ENCODE measurements at places on chromosomes 13 and 19.

DNA sequence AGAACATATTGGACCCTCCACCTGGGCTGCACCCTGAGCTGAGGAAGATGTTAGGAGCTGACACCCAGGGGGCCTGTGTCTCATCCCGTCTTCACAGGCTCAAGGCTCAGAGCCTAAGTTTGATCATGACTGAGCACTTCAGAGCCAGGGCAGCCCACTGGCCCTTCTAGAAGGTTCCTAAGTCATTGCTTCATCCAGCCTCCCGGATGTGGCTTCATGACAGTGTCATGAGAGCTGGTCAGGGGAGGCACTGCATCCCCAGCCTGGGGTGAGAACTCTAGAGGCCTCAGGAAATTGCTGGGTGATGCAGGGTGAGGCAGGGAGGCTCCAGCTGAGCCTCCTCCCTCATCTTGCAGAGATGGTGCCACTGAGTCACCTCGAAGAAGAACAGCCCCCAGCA lies 24.9 kb upstream of the PIK3R2 start:
- DNase-seq: peak; percentile 55

GRCh38 chr13:77298426-77298825 lies 28.5 kb downstream of the MYCBP2 start:
- peak; percentile 87 for DNase-seq

- DNase-seq: peak; percentile 18
These were observed 738.5 kb downstream of the DIAPH3 start for GRCh38 chr13:59425211-59425741.

- DNase-seq: peak; percentile 39
These were observed 23.6 kb upstream of the TTYH1 start for GRCh38 chr19:54391589-54392061.

DNA sequence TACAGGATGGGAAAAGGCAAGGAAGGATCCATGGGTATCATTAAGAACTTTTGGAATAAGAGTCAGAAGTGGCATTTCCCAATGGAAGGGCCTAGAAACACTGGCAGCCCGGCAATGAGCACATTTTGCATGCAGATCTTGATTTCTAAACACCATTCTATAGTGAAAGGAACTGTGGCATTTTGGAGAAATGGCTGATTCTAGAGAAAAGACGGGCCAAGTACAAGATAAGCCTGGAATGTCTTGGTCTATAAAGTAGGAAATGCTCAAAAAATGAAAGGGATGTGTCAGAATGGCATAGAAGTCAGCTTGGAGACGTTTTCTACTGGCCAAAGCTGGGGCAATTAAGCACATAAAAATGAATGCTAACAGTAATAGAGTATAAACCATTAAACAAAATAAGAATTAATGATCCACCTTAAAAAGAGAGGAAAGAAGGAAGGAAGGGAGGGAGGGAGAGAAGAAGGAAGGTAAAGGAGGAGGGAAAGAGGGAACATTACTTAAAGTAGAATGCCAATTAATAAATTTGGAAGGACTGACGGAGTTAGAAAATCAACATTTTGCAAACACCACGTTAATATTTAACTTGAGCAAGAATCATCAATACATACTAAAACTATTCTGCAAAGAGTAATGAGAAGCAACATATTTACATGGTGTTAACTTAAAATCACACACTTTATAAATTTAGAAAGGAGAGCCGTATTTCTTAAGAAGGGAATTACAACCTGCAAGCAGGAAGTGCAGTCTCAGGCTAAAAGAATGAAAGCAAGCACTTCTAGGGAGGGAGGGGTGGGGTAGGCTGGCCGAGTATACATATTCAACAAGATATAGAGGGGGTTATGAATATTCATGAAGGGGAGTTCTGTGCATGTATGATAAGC lies 78.9 kb downstream of the ANKRD10 start:
- DNase-seq: no peak

- DNase-seq: no peak
These were observed 108.6 kb downstream of the AKAP11 start for GRCh38 chr13:42380420-42381164.

DNA sequence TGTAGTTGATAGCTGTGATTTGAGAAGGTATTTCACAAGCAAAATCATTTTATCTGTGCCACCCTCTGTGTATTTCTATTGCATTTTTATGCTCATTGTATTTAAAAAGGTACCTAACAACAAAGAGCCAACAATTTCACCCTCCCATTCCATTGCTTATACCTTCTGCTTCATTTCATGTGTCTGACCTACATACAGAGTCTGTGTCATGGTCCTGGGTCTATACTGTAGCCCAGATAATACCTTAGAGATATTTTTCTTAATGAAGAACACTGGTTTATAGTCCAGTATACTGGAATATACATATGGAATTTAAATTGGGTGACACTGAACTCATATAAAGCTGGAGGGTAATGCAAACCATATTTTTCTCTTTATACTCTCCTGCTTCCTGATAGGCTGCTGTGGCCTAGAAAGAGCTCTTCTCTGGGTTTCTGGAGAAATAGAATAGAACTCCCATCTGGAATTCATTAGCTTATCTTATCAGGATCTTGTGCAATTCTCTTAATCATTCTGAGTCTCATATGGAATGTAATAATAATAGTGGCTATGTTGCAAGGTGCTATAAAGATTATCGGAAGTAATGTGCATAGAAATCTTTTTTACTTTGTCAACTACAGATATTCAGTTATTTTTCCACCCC lies 31.8 kb upstream of the SPART start:
- DNase-seq: no peak

DNA sequence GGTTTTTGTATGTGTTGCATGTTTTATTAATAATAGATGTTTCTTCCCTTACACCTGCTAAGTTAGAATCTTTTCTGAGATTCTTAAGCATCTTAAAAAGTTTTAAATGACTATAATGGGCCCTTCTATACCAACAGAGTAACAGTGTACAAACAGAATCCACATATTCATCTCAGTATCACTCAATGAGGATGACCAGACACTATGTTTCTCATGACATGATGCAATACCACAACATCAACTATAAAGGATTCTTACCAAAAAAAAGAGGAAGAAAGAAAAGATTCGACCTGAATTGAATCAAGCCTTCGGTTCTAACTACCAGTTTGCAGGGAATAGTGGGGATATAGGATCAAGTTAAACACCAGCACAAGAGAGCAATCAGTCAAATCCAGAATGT lies 56.5 kb downstream of the INTS6 start:
- DNase-seq: peak; percentile 93

GRCh38 chr13:55583953-55584593 lies 1556.6 kb upstream of the PRR20A start:
- peak; percentile 28 for DNase-seq
